Heart right ventricle (tissue), 16 donors: ENCODE measurements at places on chromosomes 13 and 19. TPM values are rescaled to one million over a fixed set of nuclear protein-coding genes. Genes with fewer than 3 reads are reported as not detected.

- no peaks in the 10 kb centered on the region for H3K4me1 ChIP-seq
- no peaks in the 10 kb centered on the region for H3K36me3 ChIP-seq
These were observed 89.0 kb upstream of the CSNK1A1L start for GRCh38 chr13:37194428-37194861.

- H3K4me1 ChIP-seq, result no peaks in the 10 kb centered on the region
- no peaks in the 10 kb centered on the region for H3K36me3 ChIP-seq
- DNase-seq, result no peak
- H3K4me3 ChIP-seq, result no peak overlapping the region
- H3K27ac ChIP-seq, result no peak overlapping the region
These were observed 559.8 kb downstream of the IRS2 start for GRCh38 chr13:109226631-109227030.

- no peak for DNase-seq
- peak overlapping the region; percentile 99 for H3K27ac ChIP-seq
- H3K4me1 ChIP-seq, result peaks cover 67% of the 10 kb centered on the region
These were observed 108.2 kb downstream of the KCNRG start for GRCh38 chr13:50123515-50123861.

The SIGLEC8 gene
- not detected for total RNA-seq

The KIR3DL2 gene
- not detected for total RNA-seq

The FCHO1 gene
- 1.2 TPM for total RNA-seq

The ZGLP1 gene
- total RNA-seq, result 0.75 TPM

DNA sequence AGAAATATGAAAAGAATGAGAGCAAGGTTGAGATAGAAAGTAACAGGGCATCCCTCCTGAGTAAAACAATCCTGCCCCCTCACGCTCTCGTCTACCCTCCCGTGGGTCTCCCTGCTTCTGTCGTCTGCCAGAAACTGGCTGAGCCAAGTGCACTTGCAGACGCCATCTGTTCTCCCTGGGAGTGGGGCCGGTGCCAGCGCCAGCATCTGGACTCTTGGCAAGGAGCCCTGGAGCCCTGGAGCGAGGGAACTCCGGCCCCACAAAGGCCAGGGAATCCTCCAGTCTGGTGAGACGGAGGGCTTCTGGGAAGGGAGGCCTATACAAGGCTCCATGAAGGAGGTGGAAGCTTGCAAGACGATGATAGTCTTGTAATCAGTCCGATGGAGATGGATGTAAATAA lies 2.3 kb upstream of the TMEM91 start:
- DNase-seq, result peak; percentile 90
- peaks cover 27% of the 10 kb centered on the region for H3K4me1 ChIP-seq
- no peaks in the 10 kb centered on the region for H3K36me3 ChIP-seq
- H3K4me3 ChIP-seq, result no peak overlapping the region
- no peaks in the 10 kb centered on the region for H3K27me3 ChIP-seq

The ATCAY gene
- not detected for total RNA-seq

- peak overlapping the region; percentile 100 for H3K27ac ChIP-seq
- H3K4me3 ChIP-seq, result peak overlapping the region; percentile 90
- H3K36me3 ChIP-seq, result peaks cover 61% of the 10 kb centered on the region
- DNase-seq, result peak; percentile 94
- peaks cover 47% of the 10 kb centered on the region for H3K4me1 ChIP-seq
These were observed 455 bp downstream of the TPT1 start for GRCh38 chr13:45340422-45341033.

- H3K4me1 ChIP-seq, result peaks cover 4% of the 10 kb centered on the region
- H3K27me3 ChIP-seq, result no peaks in the 10 kb centered on the region
- peak; percentile 30 for DNase-seq
- no peak overlapping the region for H3K4me3 ChIP-seq
- no peaks in the 10 kb centered on the region for H3K36me3 ChIP-seq
These were observed 310.4 kb downstream of the SPRY2 start for GRCh38 chr13:80030491-80030890.

DNA sequence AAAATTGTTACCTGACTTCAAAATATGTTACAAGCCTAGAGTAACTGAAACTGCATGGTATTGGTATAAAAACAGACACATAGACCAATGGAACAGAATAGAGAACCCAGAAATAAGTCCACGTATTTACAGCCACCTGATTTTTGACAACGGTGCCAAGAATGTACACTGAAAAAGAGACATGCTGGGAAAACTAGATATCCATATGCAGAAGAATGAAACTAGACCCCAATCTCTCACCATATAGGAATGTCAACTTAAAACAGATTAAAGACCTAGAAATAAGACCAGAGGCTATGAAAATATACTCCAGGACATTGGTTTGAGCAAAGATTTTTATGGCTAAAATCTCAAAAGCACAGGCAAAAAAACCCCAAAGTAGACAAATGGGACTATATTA lies 76.5 kb downstream of the LATS2 start:
- H3K27ac ChIP-seq, result no peak overlapping the region
- no peaks in the 10 kb centered on the region for H3K27me3 ChIP-seq
- peaks cover 16% of the 10 kb centered on the region for H3K36me3 ChIP-seq
- no peak for DNase-seq
- no peak overlapping the region for H3K4me3 ChIP-seq

The SLC17A7 gene
- total RNA-seq, result 0.17 TPM

DNA sequence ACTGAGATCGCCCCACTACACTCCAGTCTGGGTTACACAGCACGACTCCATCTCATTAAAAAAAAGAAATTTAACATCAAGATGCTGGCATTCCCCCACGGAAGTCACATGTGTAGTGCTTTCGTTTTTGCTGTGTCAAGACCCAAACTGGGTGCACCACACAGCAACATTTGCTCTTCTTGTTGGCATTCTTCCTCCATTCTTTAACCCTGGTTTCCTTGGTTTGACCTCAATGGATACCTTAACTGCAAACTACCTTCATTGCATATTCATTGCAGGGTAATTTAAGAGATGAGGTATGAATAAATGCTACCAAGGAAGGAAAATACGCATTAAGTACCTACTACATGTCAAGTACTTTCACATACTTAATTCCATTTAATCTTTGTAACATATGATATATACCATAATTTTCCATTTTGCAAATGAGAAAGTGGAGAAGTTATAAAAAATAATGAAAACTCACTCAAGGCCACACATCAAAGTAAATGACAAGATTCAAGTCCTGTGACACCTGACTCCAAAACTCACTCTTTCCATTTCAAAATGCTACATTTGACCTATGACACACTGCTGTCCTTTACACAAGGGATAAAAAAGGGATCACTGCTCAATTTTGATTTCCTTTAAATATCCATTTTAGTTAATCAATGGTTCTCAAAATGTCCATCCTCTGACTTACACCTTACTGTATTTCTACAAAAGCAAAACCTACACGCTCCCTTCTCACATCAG lies 59.2 kb downstream of the STK24 start:
- H3K4me3 ChIP-seq, result no peak overlapping the region
- H3K27me3 ChIP-seq, result no peaks in the 10 kb centered on the region
- H3K4me1 ChIP-seq, result peaks cover 76% of the 10 kb centered on the region
- no peak for DNase-seq
- H3K36me3 ChIP-seq, result peaks cover 3% of the 10 kb centered on the region
- no peak overlapping the region for H3K27ac ChIP-seq

DNA sequence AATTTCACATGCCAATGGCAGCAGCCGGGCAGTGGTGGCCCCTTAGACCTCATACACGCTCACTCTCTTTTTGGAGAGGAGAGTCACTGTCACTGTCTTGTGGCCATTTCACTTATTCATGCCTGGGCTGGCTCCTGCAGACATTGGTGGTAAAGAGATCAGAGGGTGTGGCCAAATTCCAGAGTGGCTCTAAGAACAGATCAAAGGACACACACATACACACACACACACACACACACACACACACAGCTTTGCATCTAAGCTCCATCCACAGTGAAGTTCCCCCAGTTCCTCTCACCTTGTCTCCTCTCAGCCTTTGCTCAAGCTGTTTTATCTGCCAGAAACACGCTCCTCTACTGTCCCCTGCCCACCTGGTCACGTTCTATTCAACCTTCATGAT lies 46.5 kb upstream of the KPNA3 start:
- H3K36me3 ChIP-seq, result no peaks in the 10 kb centered on the region
- no peak for DNase-seq
- no peaks in the 10 kb centered on the region for H3K4me1 ChIP-seq
- H3K4me3 ChIP-seq, result no peak overlapping the region
- H3K27me3 ChIP-seq, result no peaks in the 10 kb centered on the region
- no peak overlapping the region for H3K27ac ChIP-seq

- no peaks in the 10 kb centered on the region for H3K36me3 ChIP-seq
- peaks cover 61% of the 10 kb centered on the region for H3K27me3 ChIP-seq
- no peak overlapping the region for H3K4me3 ChIP-seq
- DNase-seq, result no peak
- no peak overlapping the region for H3K27ac ChIP-seq
These were observed 7.3 kb downstream of the IFNL3 start for GRCh38 chr19:39237200-39238184.

The ACP5 gene
- total RNA-seq, result 0.81 TPM

- no peaks in the 10 kb centered on the region for H3K36me3 ChIP-seq
- H3K4me3 ChIP-seq, result no peak overlapping the region
- no peaks in the 10 kb centered on the region for H3K27me3 ChIP-seq
- no peak overlapping the region for H3K27ac ChIP-seq
- no peak for DNase-seq
- H3K4me1 ChIP-seq, result peaks cover 12% of the 10 kb centered on the region
These were observed 27.0 kb downstream of the WTIP start for GRCh38 chr19:34508540-34508939.

The DCT gene
- total RNA-seq, result 0.42 TPM

The ZNF681 gene
- total RNA-seq, result 0.37 TPM

The KLK3 gene
- total RNA-seq, result not detected

DNA sequence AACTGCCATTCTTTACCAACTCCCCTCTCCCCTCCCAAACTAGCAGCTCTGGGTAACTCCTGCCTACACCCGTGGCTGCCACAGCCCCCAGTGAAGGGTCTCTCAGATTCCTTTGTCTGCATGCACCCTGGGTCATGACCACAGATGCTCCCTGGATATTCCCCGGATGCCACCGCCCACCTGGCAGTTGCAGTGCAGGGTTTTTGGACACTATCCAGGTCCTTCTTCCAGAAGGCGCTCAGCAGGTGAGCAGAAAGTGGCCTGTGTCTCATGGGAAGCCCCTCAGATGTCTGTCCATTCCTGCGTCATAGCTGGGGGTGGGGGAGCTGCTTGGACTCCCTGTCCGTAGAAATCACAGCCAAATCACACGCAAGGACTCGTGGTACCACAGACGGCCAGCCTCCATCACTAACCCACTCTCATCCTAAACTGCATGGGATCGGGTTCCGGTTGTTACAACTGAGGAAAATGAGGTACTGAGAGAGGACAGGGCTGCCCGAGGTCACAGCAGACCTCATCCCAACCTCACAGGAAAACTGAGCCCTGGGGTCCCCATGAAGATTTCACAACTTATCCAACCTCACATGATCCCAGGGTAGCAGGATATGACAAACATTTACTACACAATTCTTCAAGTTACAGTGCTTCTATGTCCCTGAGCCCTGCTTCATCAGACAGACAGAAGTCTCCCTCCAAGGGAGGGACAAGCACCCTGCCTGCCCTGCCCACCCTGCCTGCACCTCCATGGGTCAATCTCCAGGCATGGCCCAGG lies 38.6 kb downstream of the ELL start:
- DNase-seq, result no peak
- H3K27me3 ChIP-seq, result no peaks in the 10 kb centered on the region
- no peak overlapping the region for H3K27ac ChIP-seq
- H3K36me3 ChIP-seq, result no peaks in the 10 kb centered on the region
- H3K4me1 ChIP-seq, result peaks cover 38% of the 10 kb centered on the region

- no peak overlapping the region for H3K4me3 ChIP-seq
- H3K4me1 ChIP-seq, result no peaks in the 10 kb centered on the region
- DNase-seq, result no peak
- H3K27me3 ChIP-seq, result no peaks in the 10 kb centered on the region
These were observed 1019.5 kb downstream of the PCDH9 start for GRCh38 chr13:66210677-66211076.

GRCh38 chr19:18274781-18275356 lies 617 bp upstream of the IQCN start:
- peaks cover 15% of the 10 kb centered on the region for H3K36me3 ChIP-seq
- peaks cover 54% of the 10 kb centered on the region for H3K4me1 ChIP-seq
- DNase-seq, result peak; percentile 89

The KASH5 gene
- total RNA-seq, result not detected
